ENCODE measurements at places on chromosomes 11 and 22.

- no peak for DNase-seq
Measured at GRCh38 chr11:108803776-108804175, 138.9 kb downstream of the DDX10 start.

DNA sequence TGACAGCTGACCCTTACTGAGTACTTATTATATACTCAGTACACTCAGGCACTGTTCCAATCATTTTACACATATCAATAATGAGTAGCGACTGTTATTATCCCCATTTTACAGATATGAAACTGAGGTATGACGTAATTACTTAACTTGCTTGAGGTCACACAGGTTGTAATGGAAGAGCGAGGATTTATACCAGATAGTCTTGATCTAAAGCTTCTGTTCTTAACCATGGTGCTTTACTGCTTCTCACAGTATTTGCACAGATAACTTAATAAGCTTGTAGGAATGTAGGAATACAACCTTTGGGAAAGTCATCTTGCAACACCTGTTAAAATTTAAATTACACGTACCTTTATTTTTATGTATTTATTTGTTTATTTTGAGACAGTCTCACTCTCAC is 31.7 kb upstream of the TMEM135 start:
- DNase-seq: no peak

GRCh38 chr22:20052309-20053259 is 27.5 kb upstream of the DGCR8 start:
- no peak for DNase-seq

- DNase-seq: no peak
Measured at GRCh38 chr11:64409707-64410403, 50.9 kb downstream of the RPS6KA4 start.

- DNase-seq: no peak
Measured at GRCh38 chr22:27780161-27780575, 21.4 kb downstream of the MN1 start.

DNA sequence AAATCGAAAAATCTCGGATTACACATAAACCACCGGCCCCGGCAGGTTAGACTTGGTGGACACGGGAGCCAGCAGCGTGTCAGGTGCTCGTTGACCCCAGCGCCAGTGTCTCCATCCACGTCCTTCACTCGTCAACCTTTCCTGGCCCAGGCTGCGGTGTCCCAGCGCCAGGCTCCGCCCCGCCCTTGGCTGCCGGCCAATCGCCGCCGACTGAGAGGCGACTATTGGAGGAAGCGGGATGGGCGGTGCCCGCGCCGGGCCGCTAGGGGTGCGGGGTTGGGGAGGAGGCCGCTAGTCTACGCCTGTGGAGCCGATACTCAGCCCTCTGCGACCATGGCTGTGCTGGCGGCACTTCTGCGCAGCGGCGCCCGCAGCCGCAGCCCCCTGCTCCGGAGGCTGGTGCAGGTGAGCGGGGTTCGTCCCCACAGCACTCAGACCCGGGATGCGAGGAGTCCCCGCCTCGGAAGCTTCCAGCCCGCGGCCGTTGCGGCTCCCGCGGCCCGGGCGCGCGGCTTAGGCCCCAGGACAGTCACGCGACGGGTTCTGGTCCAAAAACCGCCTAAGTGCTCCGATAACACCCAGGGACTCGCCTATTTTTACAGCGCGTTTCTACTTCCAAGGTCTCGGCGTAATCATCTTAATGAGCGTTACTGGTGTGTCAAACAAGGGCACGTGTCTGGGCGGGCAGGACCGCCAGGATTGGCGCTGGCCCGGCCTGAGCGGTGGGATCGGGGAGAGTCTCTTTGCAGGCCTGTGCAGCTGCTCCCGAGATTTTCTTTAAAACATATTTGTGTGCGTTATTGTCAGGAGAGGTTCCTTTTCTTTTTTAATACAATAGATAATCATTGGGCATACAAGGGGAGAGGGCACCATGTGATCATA is at the start of gene ACAT1:
Gene ACAT1, plus strand, starts transcription at position 294 of the 882 bp plus-strand sequence. Its CDS starts 40 bp downstream, at position 334.
- peak; percentile 95 for DNase-seq

DNA sequence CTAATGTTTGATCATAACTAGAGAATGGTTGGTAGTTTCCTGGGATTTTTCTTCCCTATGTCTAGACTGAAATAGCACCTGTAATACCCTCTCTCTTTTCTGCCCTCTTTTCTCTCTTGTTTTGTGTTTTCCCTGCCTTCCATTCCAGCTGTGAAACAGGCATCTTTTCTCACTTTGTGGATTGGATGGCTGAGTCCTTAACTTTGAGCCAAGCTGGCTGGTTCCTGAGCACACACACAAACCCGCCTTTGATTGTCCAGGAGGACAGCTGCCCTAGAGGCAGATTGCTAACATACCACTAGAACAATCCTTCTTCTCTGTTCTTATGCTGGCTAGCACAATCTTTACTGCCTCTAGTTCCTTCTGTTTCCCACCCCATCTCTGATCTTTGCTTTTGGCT is 17.7 kb downstream of the CTNND1 start:
- DNase-seq: no peak

DNA sequence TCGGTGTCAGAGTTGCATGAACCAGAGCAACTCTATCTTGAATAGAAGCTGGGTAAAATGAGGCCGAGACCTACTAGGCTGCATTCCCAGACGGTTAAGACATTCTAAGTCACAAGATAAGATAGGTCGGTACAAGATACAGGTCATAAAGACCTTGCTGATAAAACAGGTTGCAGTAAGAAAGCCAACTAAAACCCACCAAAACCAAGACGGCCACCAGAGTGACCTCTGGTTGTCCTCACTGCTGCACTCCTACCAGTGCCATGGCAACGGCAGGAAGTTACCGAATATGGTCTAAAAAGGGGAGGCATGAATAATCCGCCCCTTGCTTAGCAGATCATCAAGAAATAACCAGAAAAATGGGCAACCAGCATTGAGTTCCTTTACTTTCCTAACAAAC is 2.4 kb upstream of the KAT5 start:
- DNase-seq: no peak

DNA sequence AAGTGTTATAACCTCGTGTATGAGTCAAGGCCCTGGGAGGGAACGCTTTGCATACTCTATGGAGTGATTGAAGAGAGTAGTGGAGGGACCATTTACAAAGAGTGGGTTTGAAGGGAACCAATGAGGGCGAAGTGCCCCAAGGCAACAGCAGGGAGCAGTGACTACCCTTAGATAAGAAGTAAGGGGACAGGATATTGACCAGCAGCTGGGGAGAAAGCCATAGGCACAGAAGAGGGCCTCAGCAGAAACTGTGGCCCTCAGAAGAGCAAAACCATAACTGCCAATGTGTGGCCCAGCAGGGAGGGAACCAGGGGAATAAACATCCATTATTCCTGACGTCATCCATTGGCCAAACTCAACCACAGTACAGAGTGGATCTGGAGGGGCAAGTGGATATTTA is 24.7 kb downstream of the PARVA start:
- DNase-seq: no peak

- no peak for DNase-seq
Measured at GRCh38 chr22:38286915-38287669, 14.3 kb upstream of the TMEM184B start.

DNA sequence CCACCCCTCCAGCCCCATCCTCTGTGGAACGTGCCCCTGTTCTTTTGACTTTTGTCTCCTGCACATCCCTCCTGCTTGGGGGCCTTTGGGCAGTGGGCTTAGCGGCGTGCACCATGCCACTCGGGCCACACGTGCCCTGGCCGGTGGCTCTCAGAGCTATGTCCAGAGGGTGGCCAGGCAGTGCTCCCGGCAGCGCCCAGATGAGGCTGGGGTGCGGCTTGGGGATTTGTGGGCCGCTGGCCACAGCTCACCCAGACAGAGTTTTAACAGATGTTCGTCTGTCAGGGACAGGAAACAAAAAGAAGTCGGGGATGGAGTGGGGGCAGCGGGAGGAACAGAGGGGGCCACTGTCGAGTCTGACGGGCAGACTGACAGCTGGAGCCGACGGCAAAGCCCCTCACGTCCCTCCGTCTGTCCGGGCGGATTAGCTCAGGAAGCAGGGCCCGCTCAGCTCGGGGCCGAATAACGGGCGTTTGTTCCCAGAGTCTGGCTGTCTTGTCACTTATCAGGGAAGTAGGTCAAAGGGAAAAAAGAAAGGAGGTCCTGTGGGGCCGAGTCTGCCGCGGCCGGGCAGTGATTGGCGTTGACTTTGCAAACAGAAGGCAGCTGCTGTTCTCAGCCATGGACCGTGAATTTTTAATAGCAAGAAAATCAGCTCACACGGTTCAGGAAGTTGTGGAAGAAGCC is 61.6 kb downstream of the LRP5 start:
- DNase-seq: no peak

DNA sequence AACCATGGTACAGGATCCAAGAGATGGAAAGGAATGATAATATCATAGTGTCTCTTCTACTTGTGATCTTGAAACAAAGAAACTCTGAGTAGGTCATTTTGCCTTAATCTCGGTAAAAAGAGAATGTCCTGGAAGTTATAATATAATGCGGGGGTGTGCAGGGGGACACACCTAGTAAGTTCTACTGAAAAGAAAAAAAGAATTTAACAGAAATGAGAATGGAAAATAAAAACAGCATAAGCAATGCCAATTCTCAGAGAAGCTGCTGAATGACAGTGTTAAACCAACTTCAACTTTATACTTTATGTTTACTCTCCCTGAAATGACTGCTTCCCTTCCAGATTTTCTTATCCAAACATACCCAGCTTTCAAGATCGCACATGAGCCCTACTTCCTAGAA is 2.0 kb downstream of the HPS5 start:
- DNase-seq: no peak

DNA sequence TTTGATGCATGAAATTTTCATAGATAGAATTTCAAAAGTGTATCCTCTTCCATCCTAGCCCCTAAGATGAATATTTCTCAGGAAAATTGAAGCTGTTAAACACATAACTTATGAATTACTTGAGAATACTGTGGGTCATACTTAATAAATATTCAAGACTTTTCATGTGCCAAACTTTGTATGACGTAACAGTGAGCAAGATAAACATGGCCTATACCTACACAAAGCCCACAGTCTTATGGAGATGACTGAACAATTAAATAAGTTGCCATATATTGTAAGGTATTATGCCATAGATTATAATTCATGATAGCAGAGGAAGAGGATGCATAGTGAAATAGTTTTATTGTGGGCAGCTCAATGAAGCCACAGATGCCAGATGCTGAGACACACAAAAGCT is 620.7 kb upstream of the ANO5 start:
- DNase-seq: no peak

- no peak for DNase-seq
Measured at GRCh38 chr11:30595934-30596333, 9.8 kb upstream of the MPPED2 start.

GRCh38 chr11:116073854-116074837 is 569.9 kb upstream of the CADM1 start:
- DNase-seq: peak; percentile 79

- DNase-seq: no peak
Measured at GRCh38 chr22:40015358-40015976, 20.7 kb downstream of the FAM83F start.

DNA sequence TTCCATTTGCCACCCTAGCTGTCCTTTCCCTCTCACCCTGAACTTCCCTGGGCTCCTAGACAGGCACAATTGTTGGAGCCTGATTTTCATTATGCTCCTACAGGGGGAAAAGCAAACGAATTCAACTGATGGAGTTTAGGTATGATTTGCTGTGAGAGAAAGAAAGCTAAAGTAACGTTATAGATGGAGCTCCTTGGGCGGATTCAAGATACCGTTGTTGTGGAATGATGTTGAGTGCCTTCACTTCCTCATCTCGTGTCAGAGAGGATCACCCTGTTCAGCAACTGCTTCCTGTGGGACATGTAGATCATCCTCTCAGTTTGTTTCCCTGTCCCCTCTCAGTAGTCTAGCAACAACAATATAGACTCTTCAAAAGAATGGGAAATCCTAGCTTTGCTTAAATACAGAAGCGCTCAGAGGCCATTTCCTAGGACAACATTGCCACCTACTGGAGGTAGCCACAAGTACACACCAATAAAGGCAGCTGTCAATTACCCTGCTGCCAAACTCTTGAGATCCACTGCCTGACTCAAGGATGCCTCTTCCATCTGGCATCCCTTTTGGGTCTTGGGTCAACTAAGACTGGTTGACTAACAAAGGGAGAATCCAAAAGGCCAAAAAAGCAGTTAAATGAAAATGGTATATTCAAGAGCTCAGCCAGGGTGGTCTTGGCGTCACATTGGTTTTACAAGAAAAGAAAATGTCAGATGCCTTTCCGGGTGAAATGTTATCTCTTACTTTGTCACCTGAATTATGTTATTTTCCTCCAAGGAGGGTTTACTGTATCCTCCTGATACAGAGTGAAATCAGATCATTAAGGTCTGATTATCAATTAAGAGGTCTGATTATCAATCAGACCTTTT is 13.5 kb upstream of the DTX4 start:
- DNase-seq: peak; percentile 36

DNA sequence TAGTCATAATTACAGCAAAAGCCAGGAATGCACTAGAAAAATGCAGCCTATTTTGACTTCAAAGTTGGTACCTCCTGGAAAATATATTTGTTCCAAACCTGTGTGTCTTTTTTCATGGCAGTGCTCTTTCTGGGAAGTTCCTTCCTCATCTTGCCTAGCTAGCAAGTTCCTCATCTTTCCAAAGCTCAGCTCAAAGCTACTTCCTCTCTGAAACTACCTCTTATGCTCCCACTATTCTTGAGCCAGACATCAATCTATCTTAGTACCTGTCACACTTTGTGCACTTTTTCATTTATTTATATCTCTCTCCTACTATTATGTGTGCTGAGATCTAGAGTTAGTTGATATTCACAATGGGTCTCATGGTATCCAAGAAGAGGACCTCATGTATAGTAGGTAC is 191.6 kb upstream of the CCDC90B start:
- no peak for DNase-seq

- no peak for DNase-seq
Measured at GRCh38 chr22:46068181-46068592, 82.1 kb upstream of the PPARA start.

- no peak for DNase-seq
Measured at GRCh38 chr11:119933584-119933983, 204.3 kb downstream of the TRIM29 start.

DNA sequence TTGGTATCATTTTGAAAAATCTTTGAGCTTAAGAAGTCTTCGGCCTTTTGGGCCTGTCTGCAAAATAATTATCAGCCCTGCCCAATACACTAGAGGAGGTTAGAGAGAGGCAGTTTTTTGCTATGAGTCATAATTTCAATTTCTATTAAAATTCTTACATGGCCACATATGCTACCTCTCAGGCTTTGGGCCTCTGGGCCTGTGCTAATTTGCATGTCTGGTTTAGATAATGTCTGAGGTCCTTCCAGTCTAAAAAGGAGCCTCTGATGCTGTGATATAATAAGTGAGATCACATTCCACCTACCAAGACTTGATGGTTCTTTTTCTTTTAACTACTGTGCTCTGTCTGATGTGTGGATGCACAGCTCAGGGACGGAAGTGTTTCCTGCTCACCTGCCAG is 70.8 kb downstream of the KCNJ1 start:
- DNase-seq: no peak

GRCh38 chr11:128581561-128582272 is 5.6 kb downstream of the ETS1 start:
- no peak for DNase-seq

GRCh38 chr22:19431649-19432132 is at the start of gene HIRA:
TSS of gene HIRA (minus strand) at chr22:19431733. CDS start at chr22:19431476, 257 bp downstream.
- peak; percentile 78 for DNase-seq
